ENCODE measurements at places on chromosomes 11 and 22. TPM values are rescaled to one million over a fixed set of nuclear protein-coding genes. Genes with fewer than 3 reads are reported as not detected.

The F2 gene
- total RNA-seq = not detected

The LSP1 gene
- total RNA-seq = 6.2 TPM

The CREB3L1 gene
- total RNA-seq = 3.8 TPM

The INPP5J gene
- total RNA-seq = 21.4 TPM

The TECTA gene
- 3.3 TPM for total RNA-seq

The MMP27 gene
- total RNA-seq = not detected

The GGTLC3 gene
- not detected for total RNA-seq

The CLDN5 gene
- 70.3 TPM for total RNA-seq

The EIF3D gene
- total RNA-seq = 54.4 TPM

The APLNR gene
- 13.5 TPM for total RNA-seq

The FOLH1 gene
- total RNA-seq = 34.8 TPM

The CAVIN3 gene
- total RNA-seq = 3.7 TPM

The MOGAT2 gene
- total RNA-seq = not detected

The CARD18 gene
- not detected for total RNA-seq

The PNPLA5 gene
- total RNA-seq = 3.7 TPM

The SLC22A12 gene
- total RNA-seq = not detected

The YIF1A gene
- total RNA-seq = 44.6 TPM

The OR52N2 gene
- not detected for total RNA-seq

The FGF19 gene
- not detected for total RNA-seq

The GRAP2 gene
- total RNA-seq = 1.2 TPM

The CHADL gene
- total RNA-seq = 18.9 TPM

The FAM111B gene
- not detected for total RNA-seq

The DDTL gene
- total RNA-seq = 5.2 TPM

The P2RY2 gene
- total RNA-seq = 0.43 TPM

The BTG4 gene
- not detected for total RNA-seq

Measured in dorsolateral prefrontal cortex (tissue), 122 donors.